ENCODE measurements at places on chromosomes 6 and 20.
A peak's percentile ranks its signal among the peaks of the same experiment; 100 is the strongest.

- no peak for DNase-seq
Measured at GRCh38 chr6:156080371-156080770, 624.7 kb upstream of the NOX3 start.

DNA sequence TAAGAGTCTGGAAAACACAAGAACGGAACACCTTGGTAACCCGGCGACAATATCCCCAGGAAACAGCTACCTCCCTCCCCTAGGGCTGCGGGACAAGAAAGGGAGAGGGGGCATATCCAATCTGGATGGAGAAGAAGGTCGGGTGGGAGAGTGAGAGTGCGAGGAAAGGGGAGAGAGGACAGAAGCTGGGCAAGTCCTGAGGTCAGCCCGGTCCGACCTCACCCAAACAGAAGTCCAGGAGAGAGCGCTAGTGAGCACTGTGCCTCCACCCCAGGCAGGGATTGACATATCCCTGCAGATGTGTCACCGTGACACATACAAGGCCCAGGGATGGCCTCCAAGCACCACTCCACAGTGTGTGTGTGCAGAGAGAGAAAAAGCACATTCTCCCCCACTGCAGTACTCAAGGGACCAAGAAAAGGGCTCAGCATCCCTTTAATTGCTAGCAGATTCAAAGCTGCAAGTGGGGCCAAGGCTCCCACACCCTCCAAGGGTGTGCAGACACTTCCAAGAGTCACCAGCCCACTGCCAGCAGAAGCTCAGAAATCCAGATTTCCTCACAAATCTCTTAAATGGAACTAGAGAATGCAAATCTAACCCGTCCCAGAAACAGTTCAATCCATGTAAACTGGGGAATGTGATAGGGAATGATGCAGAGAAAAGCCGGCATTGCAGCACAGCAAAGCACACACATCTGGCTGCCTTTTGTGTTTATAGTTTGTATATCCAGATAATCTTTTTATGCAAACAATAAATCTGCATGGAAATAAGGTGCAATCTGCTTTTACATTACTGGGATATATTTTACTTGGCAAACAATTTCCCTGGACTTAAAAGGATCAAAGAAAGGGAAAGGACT, 3.1 kb downstream of the PXDC1 start:
- no peak for DNase-seq

DNA sequence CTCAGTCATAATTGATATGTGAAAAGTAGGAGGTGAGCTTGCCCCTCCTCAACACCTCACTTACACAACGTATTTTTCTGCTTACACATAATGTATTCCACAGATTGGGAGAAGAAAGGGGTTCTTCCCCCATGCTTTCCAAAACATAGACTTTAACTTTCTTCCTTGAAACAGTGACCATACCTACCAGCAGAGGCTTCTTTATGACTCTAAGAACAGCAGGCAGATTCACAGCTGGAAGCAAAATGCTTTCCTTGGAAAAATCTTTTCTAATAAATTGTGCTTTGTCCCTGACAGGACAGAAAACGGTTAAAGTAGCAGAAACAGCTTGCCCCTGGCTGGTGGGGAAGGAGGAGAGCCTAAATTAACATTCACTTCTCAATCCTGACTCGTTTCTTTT, 629.1 kb upstream of the IMPG1 start:
- DNase-seq, result no peak

DNA sequence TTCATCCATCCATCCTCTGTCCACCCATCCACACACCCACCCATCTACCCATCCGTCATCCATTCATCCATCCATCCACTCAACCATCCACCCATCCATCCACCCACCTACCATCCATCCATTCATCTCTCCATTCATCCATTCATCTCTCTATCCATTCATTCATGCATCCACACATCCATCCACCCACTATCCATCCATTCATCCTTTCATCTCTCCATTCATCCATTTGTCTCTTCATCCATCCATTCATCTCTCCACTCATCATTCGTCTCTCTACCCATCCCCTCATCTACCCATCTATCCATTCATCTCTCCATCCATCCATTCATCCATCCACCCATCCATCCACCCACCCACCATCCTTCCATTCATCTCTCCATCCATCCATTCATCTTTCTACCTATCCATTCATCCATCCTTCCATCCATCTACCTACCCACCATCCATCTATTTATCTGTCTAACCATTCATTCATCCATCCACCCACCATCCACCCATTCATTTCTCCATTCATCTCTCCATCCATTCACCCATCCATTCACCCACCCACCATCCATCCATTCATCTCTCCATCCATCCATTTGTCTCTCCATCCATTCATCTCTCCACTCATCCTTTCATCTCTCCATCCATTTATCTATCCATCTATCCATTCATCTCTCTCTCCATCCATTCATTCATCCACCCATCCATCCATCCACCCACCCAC, 275.4 kb downstream of the TAF4 start:
- DNase-seq, result no peak

- DNase-seq, result no peak
Measured at GRCh38 chr6:48611332-48611731, 500.3 kb upstream of the PTCHD4 start.

DNA sequence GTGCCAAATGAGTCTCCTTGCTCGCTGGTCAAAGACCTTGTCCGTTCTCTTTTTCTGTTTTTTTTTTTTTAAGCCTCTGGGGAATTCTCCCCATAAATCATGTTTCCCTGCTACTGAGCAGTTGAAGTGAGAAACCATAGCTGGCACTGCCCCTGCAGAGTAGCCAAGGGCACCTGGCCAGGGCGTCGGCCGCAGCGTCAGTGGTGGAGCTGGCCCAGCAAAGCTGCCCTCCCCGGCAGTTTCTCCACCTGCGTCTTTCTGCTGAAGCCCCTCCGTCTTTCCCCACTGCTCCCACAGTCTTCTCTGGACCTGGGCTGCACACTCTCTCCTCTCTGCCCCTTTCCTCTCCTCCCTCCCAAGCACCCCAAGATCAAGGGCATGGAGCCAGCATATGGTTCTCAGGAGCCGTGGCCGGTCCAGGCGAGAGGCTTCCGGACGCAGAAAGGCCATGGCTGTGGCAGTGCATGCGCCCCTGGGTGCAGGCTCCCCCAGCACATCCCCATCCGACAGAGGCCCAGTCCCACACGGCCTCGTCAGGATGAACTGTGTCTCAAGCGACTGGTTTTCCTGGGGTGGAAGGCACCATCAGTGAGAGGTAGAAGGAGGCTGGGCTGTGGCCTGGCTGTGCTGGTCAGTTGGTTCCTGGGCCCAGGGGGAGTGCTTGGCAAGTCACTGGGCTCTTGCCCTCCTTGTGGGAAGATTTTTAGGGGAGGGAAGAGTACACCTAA, 218.1 kb downstream of the ERMARD start:
- DNase-seq, result no peak

- DNase-seq, result no peak
Measured at GRCh38 chr6:106079961-106080762, 6.0 kb upstream of the PRDM1 start.

DNA sequence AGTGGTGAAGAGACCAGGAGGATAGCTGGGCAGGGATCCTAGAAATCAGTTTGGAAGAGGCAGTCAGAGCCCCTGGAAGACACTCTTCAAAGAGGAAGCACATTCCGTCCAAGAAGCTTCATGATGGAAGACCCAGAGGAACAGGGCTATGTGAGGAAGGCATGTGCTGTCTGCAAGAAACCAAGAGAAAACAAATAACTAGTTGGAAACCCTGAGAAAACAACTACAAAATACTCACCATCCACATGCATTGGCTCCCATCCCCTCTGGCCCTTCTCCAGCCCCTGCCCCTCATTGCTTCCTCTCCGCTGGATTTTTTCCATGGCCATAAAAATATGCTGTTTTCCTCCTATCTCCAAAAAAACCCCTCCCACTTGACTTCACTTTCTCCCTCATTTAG, 40.9 kb upstream of the SMOC2 start:
- no peak for DNase-seq

GRCh38 chr6:7684843-7685242, 41.1 kb upstream of the BMP6 start:
- peak; percentile 18 for DNase-seq

GRCh38 chr6:71454056-71454455, 165.4 kb downstream of the OGFRL1 start:
- DNase-seq, result no peak

GRCh38 chr6:7271205-7271534, 41.8 kb downstream of the SSR1 start:
- no peak for DNase-seq

- DNase-seq, result no peak
Measured at GRCh38 chr6:75481936-75482593, 11.5 kb downstream of the FILIP1 start.

GRCh38 chr20:62225026-62225425, 4.9 kb upstream of the HRH3 start:
- DNase-seq, result no peak

- DNase-seq, result no peak
Measured at GRCh38 chr6:119446115-119446554, 96.6 kb upstream of the MAN1A1 start.

DNA sequence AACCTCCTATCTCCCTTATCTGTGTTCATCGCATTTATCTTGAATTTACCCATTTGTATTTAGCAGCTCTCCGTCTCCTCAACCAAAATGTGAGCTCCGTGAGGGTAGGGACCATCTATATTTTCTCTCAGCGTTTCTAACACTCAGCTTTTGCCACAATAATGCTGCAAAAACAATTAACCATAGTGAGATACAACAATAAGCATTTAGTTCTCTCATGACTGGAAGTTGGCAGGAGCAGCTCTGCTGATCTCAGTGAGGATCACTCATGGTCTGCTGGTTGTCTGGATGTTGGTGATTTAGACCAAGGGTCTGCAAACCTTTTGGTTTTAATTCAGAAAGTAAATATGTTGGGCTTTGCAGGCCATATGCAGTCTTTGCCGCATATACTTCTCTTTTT, 394.8 kb upstream of the RNF217 start:
- DNase-seq, result no peak

- DNase-seq, result no peak
Measured at GRCh38 chr6:151058021-151058733, 181.6 kb upstream of the AKAP12 start.

GRCh38 chr6:166365221-166365620, 17.5 kb downstream of the MPC1 start:
- no peak for DNase-seq

DNA sequence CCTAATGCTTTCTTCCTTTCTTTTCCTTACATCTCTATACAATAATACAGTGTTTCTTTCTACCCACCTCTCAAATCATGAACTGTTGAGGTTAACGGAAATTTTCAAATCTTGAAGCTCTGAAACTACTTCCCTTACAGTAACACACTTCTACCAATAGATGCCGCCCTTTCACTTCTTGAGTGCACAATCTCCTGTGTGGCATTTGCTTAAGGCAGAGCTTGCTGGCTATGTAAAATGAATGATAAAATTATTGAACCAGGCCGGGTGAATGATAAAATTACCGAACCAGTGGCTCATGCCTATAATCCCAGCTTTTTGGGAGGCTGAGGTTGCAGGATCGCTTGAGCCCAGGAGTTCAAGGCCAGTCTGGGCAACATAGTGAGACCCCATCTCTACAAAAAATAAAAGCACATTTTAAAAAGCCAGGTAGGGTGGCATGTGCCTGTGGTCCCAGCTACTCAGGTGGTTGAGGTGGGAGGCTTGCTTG, 56.8 kb downstream of the KCNS1 start:
- DNase-seq, result no peak

- DNase-seq, result no peak
Measured at GRCh38 chr20:35274172-35275092, 3.5 kb downstream of the MMP24OS start.
